ENCODE measurements at places on chromosomes 4 and X.

- no peaks in the 10 kb centered on the region for H3K27me3 ChIP-seq
- H3K4me1 ChIP-seq, result no peaks in the 10 kb centered on the region
- no peak for ATAC-seq
Observed at GRCh38 chr4:63663870-63664269, 745.4 kb downstream of the TECRL start.

DNA sequence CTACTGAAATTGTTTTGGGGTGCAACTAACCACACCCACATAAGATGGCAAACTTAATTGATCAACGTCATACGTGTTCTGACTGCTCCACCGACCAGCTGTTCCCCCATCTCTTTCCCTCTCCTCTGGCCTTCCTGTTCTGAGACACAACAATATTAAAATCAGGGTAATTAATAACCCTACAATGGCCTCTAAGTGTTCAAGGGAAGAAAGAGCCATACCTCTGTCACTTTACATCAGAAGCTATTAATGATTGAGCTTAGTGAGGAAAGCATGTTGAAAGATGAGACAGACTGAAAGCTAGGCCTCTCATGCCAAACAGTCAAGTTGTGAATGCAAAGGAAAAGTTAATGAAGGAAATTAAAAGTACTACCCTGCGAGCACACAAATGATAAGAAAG lies 173.9 kb upstream of the FTHL17 start:
- H3K36me3 ChIP-seq, result no peaks in the 10 kb centered on the region
- ATAC-seq, result no peak
- no peak overlapping the region for H3K27ac ChIP-seq

- ATAC-seq, result no peak
- H3K27ac ChIP-seq, result no peak overlapping the region
- H3K27me3 ChIP-seq, result no peaks in the 10 kb centered on the region
- H3K36me3 ChIP-seq, result no peaks in the 10 kb centered on the region
- H3K4me3 ChIP-seq, result no peak overlapping the region
Observed at GRCh38 chr4:81663368-81663767, 191.7 kb upstream of the RASGEF1B start.

- H3K36me3 ChIP-seq, result no peaks in the 10 kb centered on the region
- peaks cover 1% of the 10 kb centered on the region for H3K27me3 ChIP-seq
- no peak for ATAC-seq
- H3K4me1 ChIP-seq, result no peaks in the 10 kb centered on the region
Observed at GRCh38 chr4:53963781-53964180, 100.6 kb downstream of the CHIC2 start.

- no peaks in the 10 kb centered on the region for H3K36me3 ChIP-seq
- ATAC-seq, result no peak
- H3K4me1 ChIP-seq, result peaks cover 5% of the 10 kb centered on the region
- H3K27ac ChIP-seq, result no peak overlapping the region
Observed at GRCh38 chr4:123255971-123256370, 140.6 kb upstream of the SPRY1 start.

DNA sequence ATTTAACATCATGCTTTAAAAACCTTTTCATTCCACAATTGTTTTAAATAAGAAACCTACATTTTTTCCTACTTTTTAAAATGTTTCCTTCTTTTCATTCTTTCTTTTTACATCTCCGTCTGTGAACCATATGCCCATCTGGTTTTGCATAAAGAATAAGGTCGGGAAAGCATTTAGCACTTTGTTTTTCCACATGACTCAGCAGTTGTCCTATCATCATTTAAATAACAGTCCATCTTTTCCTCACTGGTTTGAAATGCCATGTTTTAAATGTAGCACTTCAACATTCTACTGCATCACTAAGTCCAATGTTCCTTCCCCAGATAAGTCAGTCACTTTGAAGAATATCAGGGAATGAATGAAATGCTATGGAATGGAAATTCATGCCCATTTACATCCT lies 128.4 kb downstream of the SH3RF1 start:
- no peak for ATAC-seq
- H3K4me3 ChIP-seq, result no peak overlapping the region
- H3K4me1 ChIP-seq, result no peaks in the 10 kb centered on the region
- H3K36me3 ChIP-seq, result peaks cover 8% of the 10 kb centered on the region
- H3K27me3 ChIP-seq, result no peaks in the 10 kb centered on the region
